ENCODE measurements at places on chromosomes 1 and 21.

- DNase-seq = no peak
Observed at GRCh38 chr1:233112186-233113008, 162.0 kb downstream of the NTPCR start.

GRCh38 chr1:153474347-153474746 is 13.9 kb upstream of the S100A7 start:
- no peak for DNase-seq

GRCh38 chr1:12032161-12032621 is 12.9 kb downstream of the MIIP start:
- no peak for DNase-seq

GRCh38 chr1:228463559-228464455 is 23.4 kb upstream of the RNF187 start:
- DNase-seq = no peak

DNA sequence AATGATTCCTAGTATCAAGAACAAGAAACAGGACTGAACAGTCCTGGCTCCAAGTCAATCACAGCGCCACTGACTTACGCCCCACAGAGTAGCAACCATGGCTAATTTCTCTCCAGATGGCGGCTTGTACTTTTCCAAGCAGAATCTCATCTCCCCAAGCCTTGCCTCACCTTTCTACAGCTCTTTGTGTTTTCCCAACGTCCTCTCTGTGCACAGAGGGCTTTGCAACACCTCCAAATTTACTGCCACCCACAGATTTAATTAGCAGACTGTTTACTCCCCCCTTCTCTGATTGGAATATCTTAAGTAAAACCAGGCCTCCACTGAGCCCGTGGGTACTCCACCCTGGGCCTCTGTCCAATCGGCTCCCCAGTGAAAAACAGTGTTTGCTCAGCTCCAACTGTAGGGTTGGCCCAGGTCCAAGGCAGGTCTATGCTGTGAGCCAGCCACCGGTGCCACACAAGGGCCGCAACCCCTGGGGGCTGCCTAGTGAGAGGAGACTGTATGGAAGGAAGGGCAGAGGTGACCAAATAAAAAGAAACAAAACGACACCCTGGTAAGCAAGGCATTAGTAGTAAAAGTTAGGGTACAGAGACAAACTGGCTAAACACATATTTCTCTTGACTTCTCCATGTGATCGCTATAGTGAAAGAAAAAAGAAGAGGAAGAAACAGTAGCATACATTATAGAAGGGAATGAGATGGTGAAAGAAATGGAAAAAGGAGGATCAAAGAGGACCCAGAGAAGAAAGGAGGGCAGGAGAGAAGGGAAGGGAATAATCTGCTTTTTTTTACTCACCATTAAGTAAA is 128.4 kb upstream of the SOD1 start:
- DNase-seq = no peak

DNA sequence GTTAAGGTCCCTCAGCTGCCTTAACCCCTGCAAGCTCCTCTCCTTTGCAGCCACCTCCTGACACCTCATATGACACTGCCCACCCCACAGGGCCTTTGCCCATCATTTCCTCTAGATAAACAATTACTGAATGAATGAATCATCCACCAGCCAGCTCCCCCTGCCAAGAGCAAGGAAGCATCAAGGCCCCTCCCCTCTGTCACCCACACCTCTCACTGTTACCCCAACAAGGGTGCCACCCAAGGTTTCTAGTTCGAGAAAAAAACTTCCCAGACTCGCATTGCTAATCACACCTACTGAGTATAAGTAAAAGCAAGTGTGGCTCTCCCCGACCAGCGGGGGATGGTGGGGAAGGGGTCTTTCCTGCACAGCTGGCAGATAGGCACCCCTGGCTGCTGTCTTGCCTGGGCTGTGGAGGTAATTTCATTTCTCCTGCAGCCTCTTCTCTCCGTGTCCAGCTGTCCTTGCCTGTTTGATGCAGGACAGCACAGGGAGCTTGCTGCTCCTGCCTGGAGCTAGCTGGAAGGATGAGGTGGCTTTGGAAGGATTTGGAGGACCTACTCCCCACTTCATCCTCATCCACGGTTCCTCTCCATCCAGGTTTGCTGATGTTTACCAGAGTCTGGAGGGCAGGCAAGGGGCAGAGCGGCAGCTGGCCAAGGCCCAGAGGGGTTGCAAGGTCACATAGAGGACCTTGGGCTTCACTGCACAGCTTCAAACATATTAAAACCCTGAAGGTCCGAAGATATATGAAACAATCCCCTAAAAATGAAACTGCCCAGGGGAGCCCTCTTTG is 33.1 kb upstream of the LBR start:
- DNase-seq = no peak

GRCh38 chr1:234208351-234208750 is 164.9 kb upstream of the COA6 start:
- DNase-seq = no peak

GRCh38 chr1:169928438-169929209 is 34.9 kb upstream of the SCYL3 start:
- peak; percentile 24 for DNase-seq

- no peak for DNase-seq
Observed at GRCh38 chr21:44923480-44924084, 2.9 kb upstream of the ITGB2 start.

DNA sequence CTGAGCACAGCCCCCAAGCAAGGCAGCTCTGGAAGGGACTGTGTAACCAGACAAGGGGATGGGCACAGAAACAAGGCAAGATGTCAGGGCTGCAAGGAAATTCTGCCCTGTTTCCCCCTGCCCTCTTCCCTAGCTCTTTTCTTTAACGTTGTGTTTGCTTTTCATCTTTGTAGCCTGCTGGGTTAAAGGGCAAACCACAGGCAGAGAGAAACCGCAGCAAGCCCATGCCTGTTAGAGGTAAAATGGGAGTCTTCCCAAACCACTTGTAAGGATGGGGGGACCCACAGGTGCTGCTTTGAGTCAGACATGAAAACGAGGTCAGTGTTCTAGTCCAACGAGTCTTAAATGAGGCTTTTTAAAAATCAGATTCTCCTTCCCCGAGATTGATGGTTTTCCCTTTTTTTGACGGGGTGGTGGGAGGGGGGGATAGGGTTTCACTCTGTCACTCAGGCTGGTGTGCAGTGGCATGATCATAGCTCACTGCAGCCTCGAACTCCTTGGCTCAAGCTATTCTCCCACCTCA is 13.3 kb downstream of the TGFBR3 start:
- DNase-seq = no peak

DNA sequence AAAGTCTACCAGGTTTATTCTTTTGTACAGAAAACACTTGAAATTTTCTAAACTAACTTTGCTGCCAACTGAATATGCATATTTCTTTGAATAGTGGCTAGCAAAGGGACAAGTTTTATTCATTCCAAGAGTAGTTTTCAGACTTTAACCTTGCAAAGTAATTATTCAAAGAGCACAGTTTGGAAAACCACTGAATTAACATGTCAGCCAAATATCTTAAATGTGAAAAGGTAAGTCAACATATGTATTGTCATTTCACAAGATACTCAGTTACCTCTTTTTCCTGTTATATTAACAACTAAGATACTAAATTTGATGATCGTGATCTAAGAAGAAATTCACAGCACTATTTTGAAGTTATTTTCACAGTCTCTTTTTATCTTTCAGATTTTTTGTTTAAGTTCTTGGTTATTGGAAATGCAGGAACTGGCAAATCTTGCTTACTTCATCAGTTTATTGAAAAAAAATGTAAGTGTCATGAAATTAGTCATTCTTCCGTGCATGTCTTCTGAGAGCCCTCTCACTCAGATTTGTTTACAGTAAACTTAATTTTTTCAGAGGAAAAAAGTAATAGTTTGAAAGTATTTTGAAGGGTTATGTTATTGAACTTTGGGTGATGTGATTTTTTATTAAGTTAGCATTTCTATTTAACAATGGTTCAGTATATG is 15.3 kb downstream of the RAB4A start:
- no peak for DNase-seq

DNA sequence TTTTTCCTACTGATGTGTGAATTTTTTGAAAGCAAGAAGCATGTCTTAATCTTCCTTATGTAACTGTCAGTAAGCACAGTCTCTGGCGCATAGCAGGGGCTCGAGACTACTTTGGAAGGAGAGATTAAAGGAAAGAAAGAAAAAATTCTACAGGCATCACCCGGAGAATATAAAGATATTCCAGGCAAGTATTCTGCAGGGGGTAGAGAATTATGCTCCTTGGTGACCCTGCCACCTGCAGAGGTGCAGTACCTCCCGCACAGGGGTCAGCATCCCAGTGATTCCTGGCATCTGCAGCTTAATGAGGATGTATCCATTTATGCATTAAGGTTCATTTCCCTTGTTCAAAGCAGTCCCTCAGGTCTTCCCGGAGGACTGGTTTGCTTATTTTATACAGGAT is 87.6 kb upstream of the WLS start:
- no peak for DNase-seq

- no peak for DNase-seq
Observed at GRCh38 chr1:76080552-76081079, 6.1 kb downstream of the ST6GALNAC3 start.

DNA sequence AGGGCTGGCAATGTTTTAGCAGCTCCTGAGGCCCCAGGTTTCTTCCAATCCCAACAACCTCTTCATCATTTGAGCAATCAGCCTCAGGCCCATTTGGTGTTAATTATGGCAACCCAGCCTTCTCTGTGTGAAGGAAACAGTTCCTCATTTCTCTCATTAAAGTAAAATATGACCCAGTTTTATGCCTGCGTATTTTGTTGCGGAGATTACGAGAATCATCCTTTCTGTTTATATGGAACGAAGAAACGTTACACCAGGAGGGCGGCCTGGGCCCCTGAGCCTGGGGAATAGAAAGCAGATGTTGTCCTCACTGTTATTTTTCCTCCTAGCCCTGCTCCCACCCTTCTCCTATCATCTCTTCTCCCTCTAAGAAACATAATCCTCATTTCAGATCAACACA is 332.2 kb upstream of the USP24 start:
- DNase-seq = no peak

DNA sequence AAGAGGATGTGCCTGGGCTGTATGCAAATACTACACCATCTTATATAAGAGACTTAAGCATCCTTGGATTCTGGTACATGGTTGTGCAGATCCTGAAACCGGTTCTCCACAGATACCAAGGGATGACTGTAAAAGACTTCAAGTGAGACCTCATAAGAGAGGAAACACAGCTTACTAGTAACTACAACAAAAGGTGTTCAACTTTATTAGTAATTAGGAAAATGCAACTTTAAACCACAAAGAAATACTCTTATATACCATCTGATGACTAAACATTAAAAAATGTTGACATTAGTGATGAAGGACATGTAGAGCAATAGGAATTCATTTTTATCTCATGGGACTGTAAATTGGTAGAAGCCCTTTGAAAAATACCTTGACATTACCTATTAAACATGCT is 102.7 kb downstream of the RASAL2 start:
- DNase-seq = no peak

DNA sequence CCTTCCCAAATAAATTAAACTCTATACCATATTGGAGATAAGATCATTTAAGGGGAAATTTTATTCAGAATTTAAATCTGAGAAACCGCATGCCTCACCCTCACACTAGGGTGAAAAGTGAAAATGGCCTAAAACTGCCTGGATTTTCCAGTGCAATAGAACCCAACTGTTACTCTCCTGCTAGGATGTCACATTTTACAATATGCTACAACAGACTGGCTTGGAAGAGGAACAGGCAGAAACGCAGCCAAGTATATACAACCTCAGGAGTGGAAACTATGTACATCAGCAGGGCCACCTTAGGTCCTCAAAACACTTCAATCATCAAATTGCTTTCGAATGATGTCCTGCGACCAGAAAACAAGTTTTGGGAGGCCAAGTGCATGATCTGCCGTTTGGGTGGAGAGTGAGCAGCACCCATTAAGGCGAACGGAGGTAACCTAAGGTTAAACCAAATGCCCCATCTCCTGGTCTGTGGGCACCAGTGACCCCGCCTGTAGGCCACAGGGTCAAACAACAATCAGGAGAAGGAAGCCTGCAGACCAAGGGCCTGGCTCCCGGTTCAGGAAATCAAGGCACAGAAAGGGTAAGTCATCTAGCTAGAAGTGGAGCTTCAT is 4.9 kb downstream of the RCAN1 start:
- no peak for DNase-seq

GRCh38 chr21:46634966-46635323 is 529 bp upstream of the PRMT2 start:
- peak; percentile 79 for DNase-seq

- DNase-seq = peak; percentile 31
Observed at GRCh38 chr1:32361674-32362473, 411 bp downstream of the FAM229A start.

- DNase-seq = no peak
Observed at GRCh38 chr1:212964102-212964501, 13.8 kb downstream of the VASH2 start.

- DNase-seq = no peak
Observed at GRCh38 chr21:45498646-45499000, 43.6 kb downstream of the SLC19A1 start.

GRCh38 chr1:193960499-193960898 is 774.1 kb upstream of the B3GALT2 start:
- no peak for DNase-seq

DNA sequence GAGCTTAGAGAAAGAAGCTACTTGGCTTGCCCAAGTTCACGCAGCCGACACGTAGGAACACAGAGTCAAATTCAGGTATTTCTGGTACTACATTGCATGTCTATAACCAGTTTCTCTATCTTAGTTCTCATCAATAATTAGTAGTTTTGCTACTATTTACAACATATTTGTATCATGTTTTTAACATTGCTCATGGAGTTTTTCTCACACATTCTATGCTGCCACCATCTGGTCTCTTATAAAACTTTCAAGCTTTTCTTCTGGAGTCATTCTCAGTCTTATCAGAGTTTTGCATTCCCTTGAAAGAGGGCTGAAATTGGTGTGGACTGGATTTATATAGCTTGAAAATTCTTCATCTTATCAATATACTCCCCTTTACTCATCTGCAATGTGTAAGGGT is 118.8 kb upstream of the PALMD start:
- no peak for DNase-seq

- no peak for DNase-seq
Observed at GRCh38 chr1:226712742-226713419, 26.2 kb downstream of the ITPKB start.

DNA sequence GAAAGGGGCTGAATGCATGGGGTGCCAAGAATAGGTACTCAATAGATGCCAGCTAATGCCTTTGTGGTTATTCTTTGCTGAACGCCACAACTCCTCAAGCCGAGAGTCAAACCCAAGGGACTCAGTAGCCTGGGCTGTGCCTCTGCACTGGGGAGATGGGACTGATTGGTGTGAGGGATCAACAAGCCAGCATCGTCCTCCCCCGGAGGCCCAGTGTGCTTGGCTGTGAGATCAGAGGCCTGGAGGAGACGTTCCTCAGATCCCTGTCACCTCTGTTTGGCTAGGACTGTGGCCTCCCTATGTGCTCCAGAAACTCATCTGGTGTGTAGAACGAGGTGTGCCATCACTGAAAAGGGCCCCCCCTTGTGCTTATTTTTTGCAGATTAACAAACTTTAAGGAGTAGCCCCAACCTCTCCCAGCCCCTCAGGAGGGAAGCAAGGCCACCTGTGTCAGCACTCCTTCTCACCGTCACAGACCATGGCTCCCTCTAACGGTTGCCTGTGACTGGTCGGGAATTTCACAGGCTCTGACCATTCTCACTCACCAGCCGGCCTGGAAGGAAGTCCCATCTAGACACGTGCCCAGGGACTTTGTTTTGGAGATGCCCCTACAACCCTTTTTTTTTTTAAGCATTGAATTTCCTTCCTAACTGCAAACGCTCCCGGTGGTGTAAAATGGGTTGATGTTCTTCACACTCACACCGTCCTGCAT is 194.0 kb upstream of the VAMP3 start:
- no peak for DNase-seq
